ENCODE measurements at places on chromosomes 2 and 18.

GRCh38 chr2:145360129-145360790, 840.3 kb upstream of the ZEB2 start:
- DNase-seq = no peak

GRCh38 chr2:212124598-212124997, 414.0 kb downstream of the ERBB4 start:
- DNase-seq = no peak

DNA sequence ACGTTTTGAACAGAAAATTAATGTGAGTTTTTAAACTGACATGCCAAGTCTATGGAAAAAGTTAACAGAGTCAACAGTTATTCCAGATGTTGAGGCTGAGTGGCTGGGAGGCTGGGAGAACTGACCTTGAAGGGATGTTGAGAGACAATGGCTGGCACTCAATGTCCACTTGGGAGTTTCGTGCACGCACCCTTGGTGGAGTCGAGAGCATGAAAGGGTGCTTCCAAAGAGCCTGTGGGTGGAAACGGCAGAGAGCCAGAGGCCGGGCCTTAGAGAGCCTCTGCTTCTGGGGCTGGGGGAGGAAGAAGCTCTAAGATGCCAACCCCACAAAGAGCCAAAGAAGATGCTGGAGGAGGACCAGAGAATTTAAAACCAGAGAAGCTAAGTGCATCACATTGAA, 63.4 kb upstream of the L3MBTL4 start:
- DNase-seq = no peak

GRCh38 chr2:171723716-171724683, 36.7 kb downstream of the DYNC1I2 start:
- DNase-seq = no peak

GRCh38 chr2:74502720-74503505, 3.5 kb upstream of the LBX2 start:
- no peak for DNase-seq

- no peak for DNase-seq
These were observed 89.6 kb upstream of the DOCK10 start for GRCh38 chr2:225131898-225132297.

- DNase-seq = no peak
These were observed 14.6 kb downstream of the ACSL3 start for GRCh38 chr2:222875482-222875881.

GRCh38 chr18:50131591-50131990, 63.4 kb downstream of the MYO5B start:
- DNase-seq = no peak

GRCh38 chr2:147630585-147630984, 214.2 kb upstream of the ACVR2A start:
- DNase-seq = no peak

DNA sequence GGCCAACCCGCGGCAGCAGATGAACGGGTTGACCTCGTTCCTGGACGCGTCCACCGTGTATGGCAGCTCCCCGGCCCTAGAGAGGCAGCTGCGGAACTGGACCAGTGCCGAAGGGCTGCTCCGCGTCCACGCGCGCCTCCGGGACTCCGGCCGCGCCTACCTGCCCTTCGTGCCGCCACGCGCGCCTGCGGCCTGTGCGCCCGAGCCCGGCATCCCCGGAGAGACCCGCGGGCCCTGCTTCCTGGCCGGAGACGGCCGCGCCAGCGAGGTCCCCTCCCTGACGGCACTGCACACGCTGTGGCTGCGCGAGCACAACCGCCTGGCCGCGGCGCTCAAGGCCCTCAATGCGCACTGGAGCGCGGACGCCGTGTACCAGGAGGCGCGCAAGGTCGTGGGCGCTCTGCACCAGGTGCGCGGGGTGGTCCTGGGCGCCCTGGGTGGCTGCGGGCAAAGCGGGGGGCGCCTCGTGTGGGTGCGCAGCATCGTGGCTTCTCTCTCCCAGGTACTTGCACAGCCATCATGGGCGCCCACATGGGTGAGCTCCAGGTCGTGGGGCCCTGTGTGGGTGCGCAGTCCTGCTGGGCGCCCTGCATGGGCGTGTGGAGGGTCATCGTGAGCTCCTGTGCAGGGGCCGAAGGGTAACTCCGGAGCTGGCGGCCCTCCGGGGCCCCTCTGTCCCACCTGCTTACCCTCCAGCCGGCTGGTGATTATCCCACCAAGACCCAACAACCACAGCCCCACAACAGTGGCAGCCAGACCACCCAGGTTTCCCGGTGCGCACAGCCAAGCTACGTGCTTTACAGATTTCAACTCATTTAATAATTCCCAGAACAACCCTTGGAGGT, 64.2 kb downstream of the TPO start:
- no peak for DNase-seq

DNA sequence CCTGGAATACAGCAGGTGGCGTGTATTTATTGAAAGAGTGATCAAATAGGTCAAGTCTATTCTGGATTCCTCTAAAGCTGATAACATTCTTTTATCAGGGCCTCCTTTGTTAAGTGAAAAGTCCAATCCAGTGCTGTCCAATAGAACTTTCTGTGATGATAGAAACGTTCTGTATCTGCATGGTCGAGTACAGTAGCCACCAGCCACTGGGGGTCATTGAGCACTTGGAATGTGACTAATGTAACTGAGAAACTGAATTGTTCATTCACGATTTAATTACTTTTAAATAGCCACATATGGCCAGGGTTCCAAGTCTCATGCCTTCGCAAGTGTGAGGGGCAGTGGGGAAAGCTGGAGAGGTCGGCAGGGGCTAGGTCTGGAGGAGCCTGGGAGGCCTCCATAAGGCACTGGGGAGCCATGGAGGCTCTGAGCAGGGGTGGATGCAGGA, 20.5 kb downstream of the SH2D6 start:
- DNase-seq = no peak

DNA sequence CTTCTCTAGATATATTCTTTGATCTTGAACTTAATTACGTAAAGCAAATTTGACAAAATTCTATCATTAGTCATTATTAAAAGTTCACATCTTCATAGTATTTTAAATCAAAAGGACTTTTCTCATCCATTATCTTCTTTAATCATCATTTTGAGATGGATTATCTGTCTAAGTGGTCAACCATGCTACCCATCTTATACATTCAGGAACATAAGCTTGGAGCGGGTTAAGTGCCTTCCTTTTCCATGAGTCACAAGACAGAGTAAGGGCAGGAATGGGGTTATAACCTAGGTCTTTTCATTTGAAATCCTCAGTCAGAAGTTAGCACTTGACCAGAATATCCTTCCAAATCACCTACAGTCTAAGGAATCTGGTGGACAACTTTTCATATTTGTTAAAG, 297.1 kb downstream of the TCF4 start:
- DNase-seq = no peak

DNA sequence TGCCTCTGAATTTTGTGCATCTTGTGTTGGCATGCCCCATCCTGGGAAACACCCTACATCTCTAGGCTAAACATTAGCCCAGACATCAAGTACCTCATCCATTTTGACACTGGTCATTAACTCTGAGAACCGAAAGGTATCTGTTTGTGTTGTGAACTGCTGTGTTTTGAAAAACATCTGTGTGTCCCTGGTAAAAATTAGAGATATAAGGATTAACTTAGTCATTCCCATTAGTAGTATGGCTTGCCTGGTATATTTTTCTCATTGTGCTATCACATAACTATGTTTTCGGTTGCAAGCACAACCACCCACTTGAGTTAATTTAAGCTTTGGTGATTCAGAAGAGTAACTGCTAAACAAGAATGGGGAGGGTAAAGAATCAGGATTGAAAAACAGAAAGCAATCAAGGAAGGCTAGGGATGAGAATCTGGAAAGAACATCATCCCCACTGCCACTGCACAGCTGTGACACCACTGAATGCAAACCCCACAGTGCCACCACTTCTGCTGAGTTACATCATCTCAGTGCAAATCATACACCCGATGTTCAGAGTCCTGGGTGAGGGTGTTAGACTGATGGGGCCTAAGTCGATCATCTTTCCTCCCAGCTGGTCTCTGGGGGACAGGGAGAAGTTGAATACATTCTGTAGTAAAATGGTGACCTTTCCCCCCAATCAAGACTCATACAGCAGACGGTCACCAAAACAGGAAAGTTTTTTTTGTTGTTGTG, 234.0 kb downstream of the EPHA4 start:
- no peak for DNase-seq

GRCh38 chr2:107340955-107341354, 455.0 kb upstream of the ST6GAL2 start:
- no peak for DNase-seq

DNA sequence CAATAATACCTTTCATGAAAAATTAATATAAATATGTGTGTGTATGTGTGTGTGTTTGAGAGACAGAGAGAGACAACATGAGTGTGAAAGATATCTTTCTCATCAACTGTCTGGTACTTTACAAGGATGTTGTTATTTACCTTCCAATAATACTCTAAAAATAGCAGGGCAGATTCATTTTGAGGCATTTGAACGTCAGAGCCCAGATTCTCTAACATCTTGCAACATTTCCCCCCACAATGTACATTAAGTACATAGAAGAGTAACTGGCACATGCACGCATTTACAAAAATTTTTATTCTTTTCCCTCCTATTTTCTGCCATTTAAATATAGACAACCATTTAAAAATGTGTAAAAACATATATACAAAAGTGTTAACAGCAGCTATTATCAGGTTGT, 100.9 kb downstream of the PID1 start:
- no peak for DNase-seq

GRCh38 chr18:29254123-29254522, 1077.2 kb upstream of the CDH2 start:
- DNase-seq = no peak

- no peak for DNase-seq
These were observed 378.4 kb downstream of the RND3 start for GRCh38 chr2:150109028-150109427.

- no peak for DNase-seq
These were observed 34.6 kb upstream of the RAB1A start for GRCh38 chr2:65164426-65164891.

Measured in activated CD8-positive, alpha-beta memory T cell treated with anti-CD3 and anti-CD28 coated beads for 48 hours (primary cell).